ENCODE measurements at places on chromosomes 7 and 10.

- DNase-seq = no peak
Observed at GRCh38 chr10:30190577-30191552, 131.5 kb upstream of the JCAD start.

DNA sequence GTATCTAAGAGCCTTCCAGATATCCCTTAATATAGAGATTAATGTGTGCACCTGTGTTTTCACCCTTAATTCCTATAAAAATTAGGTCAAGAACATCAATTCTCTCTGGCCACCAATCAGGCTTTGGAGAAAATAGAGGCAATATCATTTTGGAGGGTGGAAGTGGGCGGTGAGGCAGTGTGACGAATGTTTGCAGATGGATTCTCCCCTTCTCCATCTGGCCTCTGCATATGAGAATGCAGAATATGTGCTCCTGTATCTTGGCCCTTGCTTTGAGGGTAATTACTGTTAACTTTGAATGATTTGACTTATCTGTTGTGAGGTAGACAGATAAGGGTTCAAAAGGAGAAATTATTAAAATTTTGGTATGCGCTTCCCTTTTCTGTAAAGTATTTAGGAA is 304.0 kb upstream of the NPSR1 start:
- DNase-seq = no peak

DNA sequence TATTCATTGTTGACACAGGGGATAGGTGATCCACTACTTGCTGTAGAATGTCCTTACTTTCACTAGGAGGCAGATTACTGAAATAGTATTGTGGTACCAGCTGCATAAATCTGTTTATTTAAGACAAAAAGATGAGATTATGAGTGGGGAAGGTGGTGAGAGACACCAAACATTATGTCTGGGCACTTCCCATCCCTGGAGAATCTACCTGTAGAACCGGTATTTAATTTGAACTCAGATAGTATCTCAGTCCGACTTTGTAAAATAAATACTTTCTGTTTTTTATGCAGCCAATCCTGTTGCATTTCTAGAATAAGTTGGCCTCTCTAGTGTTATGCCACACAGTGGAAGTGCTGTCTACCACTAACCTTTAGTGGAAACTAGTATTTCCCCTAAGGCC is 13.4 kb downstream of the BCCIP start:
- DNase-seq = no peak

DNA sequence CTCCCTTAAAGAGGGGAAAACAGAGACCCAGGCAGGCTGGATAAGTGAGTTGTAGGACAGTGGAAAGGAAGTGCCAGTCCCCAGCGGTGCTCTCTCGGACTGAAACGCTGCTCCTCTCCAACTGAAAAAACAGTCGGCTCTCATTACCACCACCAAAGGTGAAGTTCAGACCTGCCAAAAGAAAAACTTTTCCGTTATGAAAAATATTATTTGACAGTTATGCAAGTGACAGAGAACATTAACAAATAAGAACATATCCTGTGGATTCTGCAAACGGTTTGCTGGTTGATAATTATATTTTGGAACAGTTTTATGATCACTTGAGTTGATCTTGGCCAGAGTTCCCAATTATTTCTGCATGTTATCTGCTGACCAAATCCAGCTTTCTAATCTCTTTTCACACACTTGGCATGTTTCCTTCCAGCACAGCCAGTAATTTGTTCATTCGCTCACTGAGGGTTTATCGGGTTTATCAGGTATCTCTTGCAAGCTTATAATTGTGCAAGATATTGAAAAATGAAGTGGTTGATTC is 82.6 kb downstream of the PTPRE start:
- no peak for DNase-seq

DNA sequence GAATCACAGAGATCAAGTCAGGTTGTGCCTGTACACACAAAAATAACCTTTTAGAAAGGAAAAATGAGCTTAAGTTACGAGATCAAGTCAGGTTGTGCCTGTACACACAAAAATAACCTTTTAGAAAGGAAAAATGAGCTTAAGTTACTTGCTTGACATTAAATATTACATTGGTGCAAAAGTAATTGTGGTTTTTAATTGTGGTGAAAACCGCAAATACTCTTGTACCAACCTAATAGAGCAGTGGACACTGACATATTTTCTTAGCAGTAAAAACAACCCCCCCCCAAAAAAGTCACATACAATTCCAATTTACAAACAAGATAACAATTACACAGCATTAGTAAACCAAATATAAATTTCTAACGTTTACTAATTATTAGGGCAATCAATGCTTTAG is 595.6 kb downstream of the GRM8 start:
- no peak for DNase-seq

DNA sequence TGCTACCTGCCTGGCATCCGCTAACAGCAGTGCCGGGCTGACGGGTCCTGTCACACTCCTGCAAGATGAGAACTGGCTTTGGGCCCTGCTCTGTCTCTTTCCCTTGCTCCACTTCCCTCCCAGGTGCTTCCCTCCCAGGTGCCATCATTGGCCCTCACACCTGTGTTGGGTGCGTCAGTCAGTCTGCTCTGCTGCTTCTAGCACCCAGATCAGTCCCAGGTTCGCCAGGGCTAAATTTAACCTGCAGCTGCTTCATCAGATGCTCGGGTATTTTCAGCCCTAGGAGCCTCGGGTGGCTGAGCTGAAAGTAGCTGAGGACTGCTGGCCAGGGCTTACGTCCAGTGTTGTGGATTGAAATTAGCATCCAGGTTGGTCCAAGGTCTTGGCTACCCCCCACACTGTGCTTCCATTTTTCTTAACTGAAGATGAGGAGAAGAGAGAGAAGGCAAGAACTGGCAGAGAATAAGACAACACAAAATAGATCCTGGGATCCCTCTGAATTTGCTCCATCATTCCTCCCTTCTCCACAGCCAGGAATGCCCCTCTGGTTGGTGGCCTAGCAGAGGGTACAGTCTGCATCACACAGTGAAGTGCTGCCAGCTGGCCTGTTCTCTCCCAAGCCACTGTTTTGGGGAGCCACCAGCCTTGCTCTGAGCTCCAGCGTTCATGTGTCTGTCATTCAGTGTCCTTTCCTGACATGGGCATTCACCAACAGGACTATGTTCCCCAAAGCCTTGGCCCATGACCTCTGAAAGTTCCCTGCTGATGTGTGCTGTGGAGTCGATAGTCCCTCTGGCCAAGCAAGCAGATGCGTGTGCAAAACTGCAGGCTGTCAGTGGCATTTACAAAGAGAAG is 65.9 kb upstream of the SYPL1 start:
- DNase-seq = no peak

GRCh38 chr7:94666879-94667587 is 11.1 kb upstream of the SGCE start:
- DNase-seq = no peak

GRCh38 chr7:111029574-111030251 is 61.2 kb upstream of the LRRN3 start:
- DNase-seq = no peak

GRCh38 chr7:40003597-40003996 is 53.5 kb downstream of the CDK13 start:
- DNase-seq = no peak

GRCh38 chr10:114487815-114488536 is 83.7 kb upstream of the AFAP1L2 start:
- no peak for DNase-seq

DNA sequence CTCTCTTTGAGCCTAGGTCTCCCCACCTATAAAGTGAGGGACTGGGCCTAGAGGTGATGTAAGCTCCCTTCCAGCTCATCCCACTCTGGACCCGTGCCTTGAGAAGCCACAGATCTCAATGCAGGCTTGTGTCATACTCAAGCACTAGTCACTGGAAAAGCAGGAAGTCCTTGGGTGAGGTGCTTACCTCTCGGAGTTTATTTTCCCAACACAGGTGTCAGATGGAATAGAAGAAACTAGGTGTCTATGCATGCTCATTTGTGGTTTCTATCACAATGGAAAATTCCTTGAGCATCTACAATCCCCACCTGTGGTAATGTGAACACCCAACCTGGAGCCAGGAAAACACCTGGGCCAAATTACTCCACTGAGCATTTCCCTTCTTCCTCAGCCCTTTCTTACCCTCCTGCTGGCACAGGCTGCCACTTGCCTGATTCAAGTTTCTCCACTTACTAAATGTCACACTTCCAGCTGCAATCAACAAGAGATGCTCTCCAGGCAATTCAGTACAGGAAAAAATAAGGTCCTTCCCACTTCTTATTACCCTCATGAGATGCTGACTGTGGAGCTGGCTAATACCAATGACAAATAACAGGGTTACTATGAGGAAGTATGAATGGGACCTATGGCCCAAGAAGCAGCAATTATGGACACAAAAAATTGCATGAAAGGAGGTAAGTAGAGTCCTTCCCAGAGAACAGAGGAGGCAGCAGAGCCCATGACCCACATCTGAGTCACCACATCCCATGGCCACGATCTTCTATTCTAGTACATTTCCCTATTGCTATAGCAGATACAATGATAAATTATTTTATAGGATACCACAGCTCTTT is 13.1 kb downstream of the LSM5 start:
- no peak for DNase-seq

DNA sequence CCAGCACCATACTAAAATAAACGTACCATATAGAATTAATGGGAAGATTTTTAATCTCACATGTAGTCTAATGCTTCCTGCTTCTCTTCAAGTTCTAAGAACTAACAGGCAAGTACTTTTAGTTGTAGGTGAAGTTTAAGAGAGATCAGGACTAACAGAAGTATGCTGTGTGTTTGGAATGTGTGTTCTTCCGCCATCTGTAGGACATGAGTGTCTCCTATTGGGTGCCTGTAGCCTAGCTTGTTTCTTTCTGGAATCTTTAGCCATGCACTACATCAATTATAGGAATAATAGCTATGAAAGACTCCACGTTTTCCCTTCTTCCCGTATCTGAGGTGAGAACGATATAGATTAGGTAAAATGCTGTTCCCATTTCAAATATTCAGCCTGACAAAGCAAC is 140.2 kb upstream of the AHR start:
- no peak for DNase-seq

- DNase-seq = no peak
Observed at GRCh38 chr7:134780166-134780828, 863 bp downstream of the CALD1 start.

DNA sequence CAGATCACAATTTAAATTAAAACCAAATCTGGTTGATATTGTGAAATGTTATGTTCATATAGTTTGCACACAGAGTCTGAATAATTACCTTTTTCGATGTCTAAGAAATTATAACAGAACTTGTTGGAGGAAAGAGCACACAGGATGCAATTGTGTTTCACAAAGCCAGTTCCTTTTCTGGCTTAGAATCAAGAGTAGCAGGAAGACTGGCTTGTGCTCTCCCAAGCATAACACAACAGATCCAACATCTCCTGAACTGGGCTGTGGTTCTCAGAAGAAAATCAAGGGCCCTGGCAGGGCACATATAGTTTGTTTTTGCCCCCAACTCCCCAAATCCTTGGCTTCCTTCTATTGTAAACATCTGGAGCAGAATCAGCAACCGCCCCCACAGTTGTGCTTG is 62.7 kb downstream of the LRRC4 start:
- no peak for DNase-seq

DNA sequence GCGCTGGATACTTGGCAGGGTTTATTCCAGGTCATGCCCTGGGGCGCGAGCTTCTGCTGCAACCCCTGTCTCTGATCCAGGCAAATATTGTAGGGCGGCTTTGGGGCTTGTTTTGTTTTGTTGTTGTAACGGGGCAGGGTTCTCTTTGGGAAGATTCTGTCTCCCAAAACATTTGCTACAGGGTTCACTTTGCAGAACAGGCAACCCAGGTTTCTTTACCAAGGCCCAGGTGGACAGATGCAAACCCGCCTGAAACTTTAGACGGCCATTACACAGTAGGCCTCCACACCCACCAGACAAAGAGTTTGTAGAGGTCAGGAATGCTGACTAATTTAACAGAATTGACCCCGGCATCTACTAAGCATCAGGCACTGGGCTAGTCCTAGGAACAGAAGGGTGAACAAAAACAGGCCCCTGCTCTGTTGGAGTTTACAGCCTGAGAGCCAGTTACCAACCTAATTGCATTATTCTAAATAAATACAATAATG is 567 bp upstream of the CDCA7L start:
- no peak for DNase-seq

DNA sequence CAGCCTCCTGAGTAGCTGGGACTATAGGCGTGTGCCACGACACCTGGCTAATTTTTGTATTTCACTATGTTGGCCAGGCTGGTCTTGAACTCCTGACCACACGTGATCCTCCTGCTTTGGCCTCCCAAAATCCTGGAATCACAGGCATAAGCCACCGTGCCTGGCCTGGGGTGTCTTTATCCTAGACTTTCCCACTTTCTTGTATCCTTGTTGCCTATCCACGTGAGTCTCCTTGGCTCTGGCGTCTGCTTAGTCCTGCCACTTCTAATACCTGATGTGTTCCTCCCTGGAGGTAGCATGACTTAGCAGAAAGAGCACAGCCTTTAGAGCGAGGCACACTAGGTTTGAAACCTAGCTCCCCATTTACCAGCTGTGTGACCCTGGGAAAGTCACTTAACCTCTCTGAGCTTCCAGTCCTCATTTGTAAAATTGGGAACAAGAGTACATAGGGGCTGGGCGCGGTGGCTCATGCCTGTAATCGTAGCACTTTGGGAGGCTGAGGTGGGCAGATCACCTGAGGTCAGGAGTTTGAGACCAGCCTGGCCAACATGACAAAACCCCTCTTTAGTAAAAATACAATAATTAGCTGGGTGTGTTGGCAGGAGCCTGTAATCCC is 344.6 kb downstream of the TYW1 start:
- DNase-seq = no peak

DNA sequence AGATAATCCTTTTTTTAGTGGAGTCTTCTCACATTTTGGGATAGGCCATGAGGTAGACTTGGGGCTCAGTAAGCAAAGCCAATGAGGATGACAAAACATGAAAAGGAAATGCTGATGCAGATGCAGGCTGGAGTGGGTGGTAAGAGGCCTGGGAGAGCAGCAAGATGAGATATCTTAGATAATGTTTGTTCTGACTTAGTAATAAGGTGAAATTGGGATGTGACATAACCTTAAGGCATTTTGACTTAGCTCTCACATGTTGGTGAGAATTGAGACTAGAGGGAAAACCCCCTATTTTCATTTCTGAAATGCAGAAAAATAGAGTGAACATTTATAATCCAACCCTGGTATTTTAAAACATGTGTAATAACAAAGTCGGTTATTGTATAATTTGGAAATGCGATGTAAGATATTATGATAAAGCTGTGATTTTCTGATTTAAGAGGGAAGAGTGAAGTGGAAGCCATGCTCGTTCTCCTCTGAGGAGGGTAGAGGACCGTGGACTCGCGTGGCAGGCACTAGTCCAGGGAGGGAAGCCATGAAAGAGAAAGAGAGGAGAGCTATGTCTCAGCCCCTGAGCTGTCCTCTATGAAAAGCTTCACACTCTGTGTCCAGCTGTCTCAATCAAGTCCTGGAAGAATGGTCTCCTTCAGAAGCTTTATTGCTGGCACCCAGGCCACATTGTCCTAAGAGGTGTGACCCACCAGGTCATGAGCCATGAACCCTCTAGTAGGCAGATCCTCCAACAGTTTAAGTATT is 57.3 kb downstream of the ST7 start:
- no peak for DNase-seq

DNA sequence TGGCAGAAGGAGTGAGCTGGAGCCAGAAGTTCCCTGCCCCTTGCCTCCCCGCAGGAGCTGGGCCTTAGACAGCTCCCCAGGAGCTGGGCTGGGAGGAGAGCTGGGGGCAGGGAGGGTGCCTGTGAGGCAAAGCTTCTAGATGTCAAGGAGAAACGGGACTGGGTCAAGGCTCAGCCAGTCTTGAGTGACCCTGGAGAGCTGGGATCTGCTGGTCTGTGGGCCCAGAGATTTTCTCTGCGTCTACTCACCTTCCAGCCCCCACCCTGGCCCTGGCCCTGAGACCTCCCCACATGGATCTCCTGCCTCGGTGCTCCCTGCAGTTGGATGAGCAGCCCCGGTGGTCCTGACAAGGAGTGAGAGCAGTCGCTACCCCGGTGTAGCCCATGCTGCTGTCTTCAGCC is 20.3 kb upstream of the SHH start:
- no peak for DNase-seq

Measured in stimulated activated CD8-positive, alpha-beta memory T cell treated with anti-CD3 and anti-CD28 coated beads, Interleukin-15, amount 100 ng/mL, for 48 hours (primary cell).